Dermis blood vessel endothelial cell (primary cell): ENCODE measurements at places on chromosomes 3 and 15.

DNA sequence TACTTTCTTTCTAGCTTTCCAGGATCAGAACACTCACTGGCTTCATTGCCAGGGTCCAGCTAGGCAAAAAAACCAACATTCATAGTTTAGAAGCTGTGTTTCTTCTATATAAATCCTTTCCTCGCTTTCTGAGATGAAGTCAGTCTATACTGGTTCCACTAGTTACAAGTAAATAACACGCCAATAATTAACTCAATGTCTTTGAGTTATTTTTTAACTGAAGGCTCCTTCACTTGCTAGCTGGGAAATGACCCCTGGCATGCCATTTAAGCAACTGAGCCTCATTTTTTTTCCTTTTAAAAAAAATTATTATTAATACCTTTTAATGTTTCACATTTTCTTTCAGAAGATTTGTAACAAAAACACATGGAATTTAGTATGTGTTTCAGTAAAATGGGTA lies 2.1 kb upstream of the CCDC174 start:
- no peak for DNase-seq

DNA sequence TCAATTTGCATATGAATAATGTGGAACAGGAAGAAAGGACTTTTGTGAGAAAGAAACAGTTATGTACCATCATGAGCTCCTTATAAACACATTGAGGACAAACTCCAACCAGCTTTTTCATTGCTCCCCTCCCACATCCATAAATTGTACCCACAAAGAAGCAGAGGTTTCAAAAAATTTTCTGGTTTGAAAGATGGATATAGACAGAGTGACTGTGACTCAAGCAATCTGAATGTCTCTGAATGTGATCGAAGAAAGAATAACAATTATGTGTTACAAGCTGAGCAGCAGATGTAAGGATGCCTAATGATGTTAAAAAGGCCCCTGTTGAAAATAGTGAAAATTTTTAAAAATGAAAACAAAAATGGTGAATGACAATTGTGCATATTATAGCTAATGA lies 127.4 kb downstream of the TFG start:
- DNase-seq: no peak

GRCh38 chr3:28012830-28013229 lies 228.6 kb upstream of the CMC1 start:
- no peak for DNase-seq

GRCh38 chr3:194181612-194182529 lies 45.9 kb downstream of the HES1 start:
- no peak for DNase-seq

DNA sequence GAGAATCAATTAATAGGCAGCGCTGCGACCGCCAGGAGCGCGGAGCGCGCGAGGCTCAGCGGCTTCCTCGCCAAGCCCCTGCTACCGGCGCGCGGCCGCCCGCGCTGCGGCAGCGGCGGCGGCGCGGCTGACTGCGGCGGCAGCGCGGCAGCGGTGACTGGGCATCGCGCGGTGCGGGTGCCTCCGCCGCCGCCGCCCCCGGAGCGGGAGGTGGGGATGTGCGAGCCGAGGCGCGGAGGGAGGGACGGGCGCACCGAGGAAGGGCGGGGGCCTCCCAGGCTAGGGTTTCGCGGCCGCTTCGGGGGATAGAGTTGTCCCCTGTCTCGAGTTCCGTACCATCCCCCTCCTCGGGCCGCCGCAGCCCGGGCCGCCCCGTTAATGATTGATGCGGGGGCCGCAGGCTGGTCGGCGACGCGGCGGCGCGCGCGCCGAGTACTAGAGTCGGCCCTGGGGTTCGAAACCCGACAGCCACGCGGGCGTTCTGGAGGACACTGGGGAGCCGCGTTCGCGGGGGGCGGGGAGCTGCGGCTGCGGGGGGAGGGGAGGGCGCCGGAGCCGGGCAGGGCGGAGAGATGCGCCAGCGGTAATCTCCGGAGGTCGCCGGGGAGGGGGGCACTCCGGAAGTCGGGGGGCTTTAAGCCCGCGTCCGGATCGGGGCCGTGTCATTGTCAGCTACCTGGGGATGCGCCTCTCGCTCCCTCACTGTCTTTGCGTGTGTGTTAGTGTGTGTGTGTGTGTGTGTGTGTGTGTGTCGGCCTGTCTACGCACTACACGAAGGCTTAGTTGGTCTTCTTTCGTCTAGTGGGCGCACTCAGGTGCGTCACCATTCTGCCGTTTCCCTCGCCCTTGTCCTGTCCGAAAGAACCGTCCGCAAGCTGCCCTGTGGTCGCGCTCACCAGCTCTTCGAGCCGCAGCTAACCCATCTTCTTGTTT lies at the start of gene PAQR9:
TSS of gene PAQR9 (minus strand) at position 159 of the 933 bp plus-strand sequence. CDS start 338 bp downstream, outside the sequence.
- peak; percentile 28 for DNase-seq
